Karpas-422 (cell line): ENCODE measurements at places on chromosomes 7 and 10. TPM values are rescaled to one million over a fixed set of nuclear protein-coding genes. Genes with fewer than 3 reads are reported as not detected.
A peak's percentile ranks its signal among the peaks of the same experiment; 100 is the strongest.

DNA sequence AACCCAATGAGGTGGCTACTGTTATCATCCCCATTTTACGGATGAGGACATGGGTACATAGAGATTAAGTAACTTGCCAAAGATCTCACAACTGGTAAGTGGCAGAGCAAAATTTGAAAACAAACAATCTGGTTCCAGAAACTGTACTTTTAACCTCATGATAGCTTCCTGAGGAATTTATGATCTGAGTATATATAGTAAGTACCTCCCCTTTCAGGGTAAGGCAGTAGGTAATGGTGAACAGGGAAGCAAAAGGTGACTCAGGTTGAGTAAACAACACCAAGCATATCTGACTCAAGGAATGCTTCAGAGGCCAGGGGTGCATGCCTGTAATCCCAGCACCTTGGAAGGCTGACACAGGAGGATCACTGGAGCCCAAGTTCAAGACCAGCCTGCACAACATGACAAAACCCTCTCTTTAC lies 21.1 kb downstream of the KLLN start:
- no peak for DNase-seq

DNA sequence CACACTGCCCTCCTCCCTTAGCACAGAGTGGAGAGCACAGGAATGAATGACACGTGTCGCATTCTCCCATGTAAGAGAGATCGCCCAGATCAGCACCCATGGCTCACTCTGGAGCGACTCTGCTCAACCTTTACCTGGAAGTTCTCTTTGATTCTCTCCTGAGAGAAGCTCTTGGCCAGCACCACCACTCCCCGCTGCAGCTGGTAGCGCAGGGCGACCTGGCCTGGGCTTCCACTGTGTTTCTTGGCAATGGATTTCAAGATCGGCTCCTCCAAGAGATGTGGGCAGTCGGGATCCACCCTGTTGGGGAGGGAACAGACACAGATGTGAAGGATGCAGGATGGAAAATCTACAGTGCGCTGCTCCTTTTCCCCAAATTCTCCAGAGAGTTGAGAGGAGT lies 27.4 kb downstream of the AKR1C8 start:
- no peak for DNase-seq

GRCh38 chr7:85711894-85712293 lies 525.0 kb upstream of the SEMA3D start:
- no peak for DNase-seq

DNA sequence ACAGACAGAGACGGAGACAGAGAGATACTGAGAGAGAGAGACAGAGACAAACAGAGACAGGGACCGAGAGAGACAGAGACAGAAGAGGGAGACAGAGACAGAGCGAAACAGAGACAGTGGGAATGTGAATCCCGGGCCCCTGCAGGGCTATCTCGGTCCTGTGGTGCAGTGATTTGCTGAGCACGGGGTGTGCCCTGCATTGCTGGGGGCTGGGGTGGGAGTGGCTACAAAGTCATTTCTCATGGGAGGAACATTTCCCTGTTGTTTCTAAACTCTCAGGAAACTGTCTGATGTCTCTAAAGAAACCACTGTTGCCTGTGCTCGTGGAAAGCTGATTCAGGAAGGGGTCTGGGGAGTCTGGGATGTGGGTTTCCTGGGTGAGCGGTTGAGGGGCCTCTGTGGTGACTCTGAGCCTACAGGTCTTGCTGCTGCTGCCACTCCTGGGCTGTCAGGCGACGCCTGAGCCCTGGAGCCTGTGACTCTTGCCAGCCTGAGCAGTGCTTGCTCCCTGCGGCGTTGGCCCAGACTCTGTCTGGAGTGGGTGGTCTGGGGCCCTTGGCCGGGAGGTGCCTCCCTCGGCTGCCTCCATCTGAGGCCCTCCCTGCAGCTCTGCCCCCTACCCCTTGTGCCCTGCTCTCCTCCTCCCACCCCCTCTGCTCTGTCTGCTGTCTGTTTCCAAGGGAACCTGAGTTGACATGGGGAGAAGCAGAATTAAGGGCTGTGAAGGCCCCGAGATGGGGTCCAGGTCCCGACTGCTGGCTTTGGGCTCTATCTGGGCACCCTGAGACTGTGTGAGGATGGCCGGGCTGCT lies 292.0 kb downstream of the WDR37 start:
- DNase-seq, result no peak

- DNase-seq, result no peak
Observed at GRCh38 chr7:137981668-137982067, 20.2 kb downstream of the CREB3L2 start.

DNA sequence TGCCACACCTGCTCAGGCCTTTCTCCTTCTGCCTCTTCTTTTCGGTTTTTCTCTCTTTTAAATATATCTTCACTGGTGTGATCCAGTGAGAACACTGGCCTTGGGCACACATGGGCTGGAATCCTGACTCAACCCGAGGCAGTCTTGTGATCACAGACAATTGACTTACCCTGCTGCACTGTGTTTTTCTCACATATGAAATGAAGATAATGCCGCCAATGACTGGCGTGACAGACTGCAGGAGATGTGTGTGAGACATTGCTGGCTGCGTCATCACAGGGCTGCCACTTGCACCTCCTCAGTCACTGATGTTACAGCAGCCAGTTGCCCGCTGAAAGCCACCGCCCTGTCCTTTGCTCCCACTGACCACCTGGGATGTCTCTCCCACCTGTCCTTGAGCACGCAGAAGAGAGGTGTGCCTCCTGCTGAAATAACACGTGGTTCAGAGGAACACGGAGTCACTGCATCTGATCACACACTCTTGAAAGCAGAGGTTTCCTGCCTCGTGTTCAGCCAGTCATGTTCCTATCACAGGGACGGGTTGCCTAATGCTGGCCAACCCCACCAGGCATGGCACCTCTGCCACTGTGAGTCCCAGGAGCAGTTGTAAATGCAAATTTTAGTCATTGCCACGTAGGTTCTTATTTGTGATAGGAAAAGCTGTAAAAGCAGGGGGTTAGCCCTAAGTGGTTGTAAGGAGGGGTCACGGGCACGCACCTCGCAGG lies 124.6 kb upstream of the LANCL2 start:
- no peak for DNase-seq

GRCh38 chr10:58065529-58065815 lies 202.2 kb downstream of the IPMK start:
- DNase-seq, result no peak

DNA sequence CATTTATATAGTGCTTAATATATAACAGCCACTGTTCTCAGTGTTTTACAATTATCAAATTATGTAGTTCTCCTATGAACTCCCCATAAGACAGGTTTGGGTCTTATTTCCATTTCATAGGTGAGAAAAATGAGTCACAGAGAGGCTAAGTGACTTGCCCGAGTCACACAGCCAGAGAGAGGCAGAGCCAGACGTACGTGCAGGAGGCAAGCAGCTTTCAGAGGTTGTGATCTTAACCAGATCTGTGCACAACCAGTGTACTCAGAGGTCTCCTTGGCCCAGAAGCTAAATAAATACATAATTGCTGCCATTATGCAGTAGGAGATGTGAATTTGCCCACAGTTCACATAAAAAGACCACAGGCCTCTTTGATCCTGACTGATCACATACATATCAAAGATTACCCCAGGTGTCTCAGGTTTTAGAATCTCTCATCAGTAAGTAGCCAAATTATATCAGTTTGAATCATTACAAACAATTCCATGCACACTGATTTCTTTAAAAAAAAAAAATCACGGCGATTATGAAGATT lies 304.7 kb upstream of the AOAH start:
- no peak for DNase-seq

GRCh38 chr10:99461230-99461629 lies 30.8 kb upstream of the GOT1 start:
- DNase-seq, result no peak

DNA sequence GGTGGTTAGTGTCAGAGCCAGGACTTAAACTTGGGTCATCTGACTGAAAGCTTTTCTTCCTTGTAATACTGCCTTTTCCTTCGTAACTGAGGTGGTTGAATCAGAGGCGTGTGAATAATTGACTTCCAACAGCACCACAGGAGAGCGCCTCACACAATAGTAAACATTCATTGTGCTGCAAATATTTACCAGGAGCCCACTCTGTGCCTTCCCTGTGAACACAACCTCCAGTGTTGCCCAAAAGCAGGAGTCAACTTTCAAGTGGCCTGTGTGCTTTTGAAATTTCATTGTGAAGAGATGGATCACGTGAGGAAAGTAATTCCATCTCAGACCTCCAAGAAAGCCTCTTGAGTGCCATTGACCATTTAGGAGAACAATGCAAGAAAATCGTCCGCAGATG lies 60.2 kb downstream of the ADRA2A start:
- DNase-seq, result no peak

- DNase-seq, result peak; percentile 99
Observed at GRCh38 chr7:106057962-106058927, 53.9 kb downstream of the SYPL1 start.

DNA sequence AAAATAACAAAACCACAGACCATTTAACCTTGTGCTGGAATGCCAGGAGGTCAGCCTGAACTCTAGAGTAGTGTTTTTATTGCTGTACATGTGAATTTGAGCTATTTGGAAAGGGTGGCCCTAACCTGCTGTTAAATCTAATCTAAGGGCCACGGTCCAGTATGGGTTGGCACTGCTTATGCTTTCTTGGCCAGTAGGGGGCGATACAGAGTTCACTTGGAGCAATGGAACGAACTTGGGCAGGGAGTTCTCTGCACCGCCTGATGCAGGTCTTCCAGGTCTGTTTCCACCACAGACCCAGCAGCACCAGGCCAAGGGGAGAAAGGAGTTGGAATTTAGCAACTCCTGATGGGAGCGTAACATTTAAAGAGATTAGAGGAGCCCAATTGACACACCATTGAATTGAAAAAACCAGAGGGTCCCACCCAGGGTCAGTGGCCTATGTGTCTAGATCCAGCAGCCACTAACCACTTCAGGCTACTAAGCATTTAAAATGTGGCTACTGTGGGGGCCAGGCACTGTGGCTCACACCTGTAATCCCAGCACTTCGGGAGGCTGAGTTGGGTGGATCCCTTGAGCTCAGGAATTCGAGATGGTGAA lies 75.7 kb upstream of the EFCAB10 start:
- DNase-seq, result peak; percentile 88

DNA sequence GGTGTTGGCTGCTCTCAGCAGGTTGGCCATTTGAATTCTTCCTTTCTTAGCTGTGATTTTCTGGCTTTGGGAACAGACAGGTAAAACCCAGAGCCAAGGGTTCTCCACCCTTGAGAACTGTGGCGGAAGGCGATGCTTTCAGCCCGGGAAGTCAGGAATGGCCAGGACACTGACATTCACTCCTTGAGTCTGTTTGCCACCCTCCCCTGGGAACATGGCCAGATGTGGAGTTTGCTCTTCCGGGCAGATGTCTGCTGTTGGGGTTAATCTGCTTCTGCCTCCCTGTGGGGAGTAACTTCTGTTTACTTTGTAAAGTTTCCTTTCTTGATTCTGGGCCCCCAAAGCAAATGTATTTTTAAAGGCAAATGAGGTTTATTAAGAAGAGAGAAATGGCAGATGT lies 17.7 kb downstream of the GATA3 start:
- no peak for DNase-seq

GRCh38 chr7:69411018-69411417 lies 187.3 kb upstream of the AUTS2 start:
- no peak for DNase-seq

DNA sequence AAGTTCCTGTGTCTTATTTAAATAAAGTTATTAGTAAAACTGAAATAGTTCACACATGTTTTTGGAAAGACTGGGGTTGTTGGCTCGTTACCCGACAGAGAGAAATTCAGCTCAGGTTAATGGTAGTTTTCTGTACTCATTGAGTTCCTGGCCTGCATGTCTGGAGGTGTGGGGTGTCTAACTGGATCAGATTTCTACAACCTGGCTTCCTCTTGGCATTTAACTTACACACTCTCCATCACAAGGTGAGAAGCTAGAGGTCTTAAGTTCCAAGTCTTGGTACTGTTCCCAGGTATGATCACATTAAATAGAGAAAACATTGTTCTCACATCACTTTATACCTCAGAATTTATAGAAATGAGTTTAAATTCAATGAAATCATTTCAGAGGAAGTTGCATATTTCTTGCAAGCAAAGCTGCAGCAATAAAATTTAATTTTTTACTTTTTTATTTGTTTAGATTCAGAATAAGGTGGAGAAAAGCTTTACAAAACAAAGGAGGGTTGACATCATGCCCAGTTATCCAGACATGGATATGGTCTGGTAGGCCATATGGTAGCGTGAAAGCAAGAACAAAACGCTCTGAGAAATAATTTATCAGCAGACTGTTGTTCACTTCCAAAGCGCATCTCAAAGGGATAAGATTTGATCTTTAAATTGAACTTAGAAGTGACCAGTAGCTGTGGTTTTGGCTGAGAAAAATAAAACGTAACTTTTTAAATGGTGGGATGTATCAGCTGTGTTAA lies 120.6 kb downstream of the GLCCI1 start:
- DNase-seq, result no peak

GRCh38 chr10:68900427-68901104 lies 549 bp upstream of the DDX50 start:
- no peak for DNase-seq

The TFR2 gene
- 4.2 and 12.0 TPM in 2 replicates for total RNA-seq

The SPDYE5 gene
- not detected in 2 replicates for total RNA-seq

The UBE2H gene
- 34.7 and 37.3 TPM in 2 replicates for total RNA-seq

The BLNK gene
- 51.7 and 99.1 TPM in 2 replicates for total RNA-seq

The CTTNBP2 gene
- not detected in 2 replicates for total RNA-seq

The LLCFC1 gene
- total RNA-seq, result not detected in 2 replicates

The DNAJC2 gene
- 24.7 and 29.7 TPM in 2 replicates for total RNA-seq
